Activated CD4-positive, alpha-beta T cell treated with anti-CD3 and anti-CD28 coated beads, Interleukin-2, Interleukin-4, amounts not matched to agents 100 ng/mL and 50 ng/mL, durations not matched to agents 16 hours and 8 hours (primary cell): ENCODE measurements at places on chromosomes 3 and 15.

GRCh38 chr3:180306155-180306554 is 269.4 kb upstream of the PEX5L start:
- no peak for DNase-seq

- no peak for DNase-seq
Observed at GRCh38 chr3:156489462-156489911, 65.4 kb downstream of the SSR3 start.

GRCh38 chr3:177351757-177352158 is 154.5 kb upstream of the TBL1XR1 start:
- no peak for DNase-seq

GRCh38 chr3:50484722-50485121 is 18.7 kb downstream of the CACNA2D2 start:
- DNase-seq, result no peak

GRCh38 chr3:187999821-188000220 is 154.1 kb upstream of the LPP start:
- peak; percentile 72 for DNase-seq

DNA sequence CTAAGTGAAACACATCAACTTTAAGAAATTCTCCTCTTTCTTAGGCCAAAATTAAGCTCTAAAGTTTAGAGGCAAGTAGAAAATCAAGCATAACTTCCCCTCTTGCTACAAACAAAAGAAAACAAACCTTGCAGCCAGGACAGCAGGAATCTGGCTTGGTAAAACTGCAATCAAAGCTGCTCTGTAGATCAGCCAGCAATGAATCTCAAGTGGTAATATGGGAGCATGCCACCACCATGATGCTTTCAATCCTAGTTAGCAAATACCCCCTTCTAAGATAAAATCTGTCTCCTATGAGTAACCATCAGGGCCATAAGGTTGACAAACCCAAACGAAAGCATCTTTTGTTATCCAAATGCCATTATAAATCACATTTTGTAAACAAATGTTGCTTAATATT is 208.3 kb upstream of the PLSCR5 start:
- DNase-seq, result no peak

- DNase-seq, result no peak
Observed at GRCh38 chr3:24475925-24476324, 18.7 kb downstream of the THRB start.

GRCh38 chr3:180755556-180755955 is 76.3 kb upstream of the CCDC39 start:
- DNase-seq, result no peak

- DNase-seq, result no peak
Observed at GRCh38 chr15:49238342-49238741, 68.3 kb downstream of the GALK2 start.

GRCh38 chr3:37546876-37547275 is 314.8 kb upstream of the CTDSPL start:
- DNase-seq, result peak; percentile 10

- no peak for DNase-seq
Observed at GRCh38 chr15:71659730-71660067, 150.7 kb upstream of the NR2E3 start.

DNA sequence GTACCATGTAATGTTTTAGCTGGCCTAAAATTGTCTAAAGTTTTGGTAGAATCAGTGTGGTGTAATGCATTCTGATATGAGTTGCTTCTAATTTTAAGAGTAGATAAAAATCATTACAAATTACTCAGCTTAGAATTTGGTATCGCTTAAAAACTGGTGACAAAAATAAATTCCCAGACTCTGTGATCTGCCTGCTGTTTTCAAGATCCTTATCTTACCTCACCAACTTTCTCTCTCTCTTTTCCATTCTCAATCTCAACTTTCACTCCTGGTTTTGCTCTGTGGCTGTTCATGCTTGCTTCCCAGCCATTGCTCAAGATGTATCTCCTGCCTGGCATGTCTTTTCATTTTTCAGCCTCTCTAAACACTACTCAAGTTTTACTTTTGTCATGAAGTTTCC is 45.7 kb downstream of the TCF12 start:
- peak; percentile 19 for DNase-seq

- no peak for DNase-seq
Observed at GRCh38 chr3:195260280-195260905, 10.6 kb downstream of the XXYLT1 start.
